ENCODE measurements at places on chromosomes 2 and 18.

GRCh38 chr2:168494190-168494711 lies 38.2 kb downstream of the CERS6 start:
- DNase-seq: no peak

DNA sequence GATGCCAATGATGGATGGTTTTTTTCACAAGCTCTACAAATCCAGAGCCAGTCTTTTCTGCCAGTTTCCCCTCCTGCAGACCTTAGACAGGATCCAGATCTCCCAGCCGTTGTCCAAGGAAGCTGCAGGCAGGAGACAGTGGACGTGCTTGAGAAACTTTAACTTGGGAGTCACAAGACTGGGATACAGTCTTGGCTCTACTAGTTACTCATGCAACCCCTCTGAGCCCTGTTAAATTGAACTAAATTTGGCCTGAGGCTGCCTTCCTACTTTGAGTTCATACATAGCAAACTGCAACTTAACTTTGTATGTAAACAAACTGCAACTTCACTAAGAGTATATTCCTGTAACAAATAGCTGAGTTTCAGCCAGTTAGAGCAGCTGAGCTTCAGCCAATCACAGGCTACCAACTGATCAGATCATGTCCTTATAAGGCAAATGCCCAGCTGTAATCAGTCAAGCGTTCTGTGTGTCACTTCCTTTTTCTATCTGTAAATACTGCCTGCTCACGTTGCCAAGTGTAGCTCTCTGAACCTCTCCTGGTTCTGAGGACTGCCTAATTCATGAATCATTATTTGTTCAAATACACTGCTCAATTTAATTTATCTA lies 140.9 kb downstream of the CAPN13 start:
- DNase-seq: no peak

GRCh38 chr2:101698014-101698843 lies 722 bp downstream of the MAP4K4 start:
- DNase-seq: no peak

DNA sequence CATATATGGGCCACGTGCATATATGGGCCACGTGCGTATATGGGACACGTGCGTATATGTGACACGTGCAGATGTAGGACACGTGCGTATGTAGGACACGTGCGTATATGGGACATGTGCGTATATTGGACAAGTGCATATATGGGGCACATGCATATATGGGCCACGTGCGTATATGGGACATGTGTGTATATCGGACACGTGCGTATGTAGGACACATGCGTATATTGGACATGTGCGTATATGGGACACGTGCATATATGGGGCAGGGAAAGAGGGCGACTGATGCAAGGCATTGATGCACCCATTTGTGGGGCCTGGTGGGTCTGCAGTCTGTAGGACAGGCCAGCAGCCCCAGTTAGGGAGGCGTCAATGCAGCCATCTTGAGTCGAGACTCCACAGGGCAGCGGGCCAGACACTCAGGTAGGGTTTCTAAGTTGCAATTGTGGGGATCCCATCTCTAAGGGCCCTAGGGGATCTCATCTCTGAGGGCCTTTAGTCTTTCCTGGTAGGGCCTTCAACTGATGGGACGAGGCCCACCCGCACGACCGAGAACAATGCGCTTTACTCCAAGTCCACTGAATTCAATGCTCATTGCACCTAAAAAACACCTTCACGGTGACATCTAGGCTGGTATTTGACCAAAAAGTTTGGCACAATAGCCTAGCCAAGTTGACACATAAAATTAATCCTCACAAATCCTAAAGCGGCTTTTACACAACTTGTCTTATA lies 92.3 kb upstream of the ZNF516 start:
- DNase-seq: no peak

GRCh38 chr18:41548521-41549260 lies 406.3 kb upstream of the PIK3C3 start:
- no peak for DNase-seq

DNA sequence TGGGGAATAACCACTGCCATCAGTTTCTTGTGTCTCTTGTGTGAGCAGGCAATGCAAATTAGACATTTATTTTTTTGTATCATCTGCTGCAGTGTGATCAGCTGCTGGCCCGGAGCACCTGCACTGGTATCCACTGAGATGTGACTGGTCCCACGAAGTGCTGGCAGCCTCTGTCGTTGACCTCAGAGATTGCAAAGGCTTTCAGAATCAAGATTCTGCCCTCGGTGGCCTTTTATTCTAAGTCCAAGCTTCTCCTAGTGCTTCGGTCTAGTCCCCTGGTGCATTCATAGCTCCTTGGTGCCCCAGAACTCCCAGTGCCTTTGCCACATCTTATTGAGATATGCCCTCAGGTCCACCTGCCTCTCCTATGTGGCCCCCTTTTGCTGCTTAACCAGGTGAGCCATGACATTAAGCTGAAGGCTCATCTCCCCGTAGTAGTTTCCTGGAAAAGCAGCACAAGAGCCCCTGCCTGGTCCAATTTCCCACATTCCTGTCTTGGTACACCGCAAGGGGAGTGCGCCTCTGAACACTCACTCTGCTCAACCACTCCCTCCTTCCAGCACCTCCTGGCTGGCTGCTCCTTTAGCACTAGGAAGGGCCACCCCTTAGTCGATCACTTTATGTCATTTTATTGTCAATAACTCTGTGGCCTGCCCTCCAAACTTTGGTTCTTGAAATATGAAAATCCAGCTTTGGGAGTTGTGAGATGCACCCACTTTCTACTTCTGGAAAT lies 27.1 kb upstream of the MARCO start:
- DNase-seq: no peak

DNA sequence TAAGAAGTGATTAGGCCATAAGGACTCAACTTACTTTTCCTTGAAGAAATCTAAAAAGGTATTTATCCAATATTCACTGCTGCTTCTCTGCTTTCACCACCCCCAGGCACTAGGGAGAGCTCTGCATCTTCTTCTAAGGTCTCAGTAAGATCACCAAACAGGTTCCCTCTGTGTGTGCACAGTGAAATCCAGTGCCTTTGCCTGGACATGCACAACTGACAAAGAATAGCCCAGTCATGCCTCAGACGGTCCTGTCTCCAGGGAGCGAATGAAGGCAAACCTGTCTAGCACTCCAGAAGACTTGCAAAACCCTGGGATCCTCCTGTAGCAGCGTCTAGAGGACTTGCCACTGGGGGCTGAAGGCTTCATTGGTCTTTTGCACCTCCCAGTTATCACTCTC lies 344.5 kb upstream of the LRATD1 start:
- no peak for DNase-seq
